NCI-H460 (cell line): ENCODE measurements at places on chromosomes 4 and X. TPM values are rescaled to one million over a fixed set of nuclear protein-coding genes. Genes with fewer than 3 reads are reported as not detected.

PAK3 gene
- 57.4 and 73.3 TPM in 2 replicates for total RNA-seq

FGFBP2 gene
- not detected in 2 replicates for total RNA-seq

CYLC1 gene
- not detected in 2 replicates for total RNA-seq

TIGD2 gene
- total RNA-seq = 11.7 and 14.0 TPM in 2 replicates

GPC3 gene
- total RNA-seq = not detected in 2 replicates

RTL9 gene
- 0.02 TPM in 1 of 2 replicates, not detected in the other for total RNA-seq

DCAF12L2 gene
- total RNA-seq = 1.2 and 1.3 TPM in 2 replicates

SLC10A6 gene
- not detected in 2 replicates for total RNA-seq

OTUD6A gene
- not detected in 2 replicates for total RNA-seq

TRO gene
- total RNA-seq = 0.22 and 0.89 TPM in 2 replicates

GPRASP1 gene
- 0.94 and 2.2 TPM in 2 replicates for total RNA-seq

VAMP7 gene
- 74.9 and 78.3 TPM in 2 replicates for total RNA-seq

RPA4 gene
- 0.67 and 0.78 TPM in 2 replicates for total RNA-seq

SPANXN4 gene
- 34.8 and 37.5 TPM in 2 replicates for total RNA-seq

PGM2 gene
- 27.8 and 30.3 TPM in 2 replicates for total RNA-seq

ITIH6 gene
- total RNA-seq = 0.02 and 0.03 TPM in 2 replicates
